Uterus (tissue), 4 donors: ENCODE measurements at places on chromosomes 2 and 18. TPM values are rescaled to one million over a fixed set of nuclear protein-coding genes. Genes with fewer than 3 reads are reported as not detected.

PLGLB1 gene
- total RNA-seq, result 7.5 TPM

CFC1 gene
- total RNA-seq, result not detected

MYO3B gene
- 0.09 TPM for total RNA-seq

DSG1 gene
- total RNA-seq, result not detected

FASTKD1 gene
- total RNA-seq, result 21.8 TPM

KIF5C gene
- 2.4 TPM for total RNA-seq

ANKRD62 gene
- not detected for total RNA-seq

CAPN13 gene
- total RNA-seq, result 0.76 TPM

ONECUT2 gene
- total RNA-seq, result not detected

PLEKHH2 gene
- 54.7 TPM for total RNA-seq

NOL4 gene
- not detected for total RNA-seq
